ENCODE measurements at places on chromosomes 7 and 10. TPM values are rescaled to one million over a fixed set of nuclear protein-coding genes. Genes with fewer than 3 reads are reported as not detected.

FOXP2 gene
- total RNA-seq, result 3.3 TPM

SNX13 gene
- 39.7 TPM for total RNA-seq

GRCh38 chr10:6671976-6672375 lies 91.9 kb upstream of the PRKCQ start:
- H3K27ac ChIP-seq, result no peak overlapping the region
- H3K4me3 ChIP-seq, result no peak overlapping the region
- DNase-seq, result no peak
- no peaks in the 10 kb centered on the region for H3K4me1 ChIP-seq
- H3K36me3 ChIP-seq, result no peaks in the 10 kb centered on the region
- H3K27me3 ChIP-seq, result peaks cover 6% of the 10 kb centered on the region

- no peak overlapping the region for H3K4me3 ChIP-seq
- no peaks in the 10 kb centered on the region for H3K27me3 ChIP-seq
- H3K4me1 ChIP-seq, result no peaks in the 10 kb centered on the region
- no peak overlapping the region for H3K27ac ChIP-seq
Observed at GRCh38 chr10:6647811-6648526, 67.9 kb upstream of the PRKCQ start.

GRCh38 chr10:58048936-58049335 lies 218.8 kb downstream of the IPMK start:
- H3K4me3 ChIP-seq, result no peak overlapping the region
- no peaks in the 10 kb centered on the region for H3K27me3 ChIP-seq
- no peaks in the 10 kb centered on the region for H3K4me1 ChIP-seq
- no peak for DNase-seq
- no peaks in the 10 kb centered on the region for H3K36me3 ChIP-seq
- H3K27ac ChIP-seq, result no peak overlapping the region

DNA sequence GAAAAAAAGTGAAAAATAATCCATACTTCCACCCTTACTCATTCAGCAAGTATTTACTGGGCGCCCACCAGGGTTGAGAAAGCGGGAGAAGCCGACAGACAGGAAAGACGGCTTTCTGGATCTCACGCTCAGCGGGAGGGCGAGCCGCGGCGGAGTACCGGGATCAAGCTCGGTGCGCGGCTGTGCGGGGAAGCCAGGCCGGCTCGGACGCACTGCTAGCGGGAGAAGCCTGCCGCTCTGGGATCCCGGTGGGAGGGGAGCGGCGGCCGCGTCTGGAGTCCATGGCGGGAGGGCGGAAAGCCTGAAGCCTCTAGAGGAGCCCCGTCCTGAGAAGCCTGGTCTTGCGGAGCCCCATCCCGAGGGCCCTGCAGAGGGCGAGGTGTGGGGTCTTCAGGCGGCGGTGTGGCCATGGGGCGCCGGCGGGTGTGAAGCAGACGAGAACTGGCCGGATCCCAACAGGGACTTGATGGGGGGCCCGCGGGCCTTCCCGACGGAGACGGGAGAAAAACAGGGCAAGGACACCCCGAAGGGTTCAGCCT lies 82.9 kb downstream of the VIPR2 start:
- H3K4me3 ChIP-seq, result no peak overlapping the region
- H3K27me3 ChIP-seq, result no peaks in the 10 kb centered on the region
- H3K27ac ChIP-seq, result no peak overlapping the region
- H3K36me3 ChIP-seq, result no peaks in the 10 kb centered on the region

GRCh38 chr10:20502903-20503585 lies 394.1 kb downstream of the NEBL start:
- H3K27ac ChIP-seq, result no peak overlapping the region
- DNase-seq, result no peak
- H3K4me3 ChIP-seq, result no peak overlapping the region
- no peaks in the 10 kb centered on the region for H3K36me3 ChIP-seq
- H3K4me1 ChIP-seq, result no peaks in the 10 kb centered on the region

DNA sequence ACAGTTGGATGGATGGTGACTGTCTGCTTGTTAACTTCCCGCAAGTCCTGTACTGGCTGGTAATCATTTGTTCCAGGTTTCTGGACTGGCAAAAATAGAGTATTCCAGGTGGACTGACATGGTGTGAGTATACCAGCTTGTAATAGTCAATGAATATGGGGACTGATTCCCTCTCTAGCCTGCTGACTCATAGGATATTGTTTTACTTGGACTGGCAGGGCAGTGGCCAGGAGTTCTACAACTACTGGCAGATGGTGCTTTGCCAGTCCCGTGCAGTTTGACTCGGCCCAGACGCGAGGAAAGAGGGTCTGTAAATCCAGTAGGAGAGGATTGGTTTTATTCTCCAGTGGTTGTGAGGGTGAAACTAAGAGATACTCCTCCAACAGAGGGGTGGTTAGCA lies 78.0 kb downstream of the PRR15 start:
- DNase-seq, result peak; percentile 13
- H3K4me3 ChIP-seq, result no peak overlapping the region
- H3K27me3 ChIP-seq, result no peaks in the 10 kb centered on the region
- no peaks in the 10 kb centered on the region for H3K36me3 ChIP-seq

GRCh38 chr10:43925793-43926192 lies 277.1 kb upstream of the ZNF32 start:
- H3K27ac ChIP-seq, result no peak overlapping the region
- H3K27me3 ChIP-seq, result no peaks in the 10 kb centered on the region
- no peaks in the 10 kb centered on the region for H3K36me3 ChIP-seq
- peaks cover 4% of the 10 kb centered on the region for H3K4me1 ChIP-seq
- no peak for DNase-seq
